Uterus (tissue), 4 donors: ENCODE measurements at places on chromosomes 2 and 18. TPM values are rescaled to one million over a fixed set of nuclear protein-coding genes. Genes with fewer than 3 reads are reported as not detected.

Gene CHRND
- not detected for total RNA-seq

Gene IMPA2
- 33.1 TPM for total RNA-seq

Gene CYTIP
- total RNA-seq, result 5.5 TPM

Gene IL1F10
- total RNA-seq, result not detected

Gene PDCL3
- total RNA-seq, result 3.8 TPM

Gene CNTNAP5
- total RNA-seq, result 1.4 TPM

- DNase-seq, result no peak
These were observed 17.9 kb upstream of the NPAS2 start for GRCh38 chr2:100802066-100802465.

DNA sequence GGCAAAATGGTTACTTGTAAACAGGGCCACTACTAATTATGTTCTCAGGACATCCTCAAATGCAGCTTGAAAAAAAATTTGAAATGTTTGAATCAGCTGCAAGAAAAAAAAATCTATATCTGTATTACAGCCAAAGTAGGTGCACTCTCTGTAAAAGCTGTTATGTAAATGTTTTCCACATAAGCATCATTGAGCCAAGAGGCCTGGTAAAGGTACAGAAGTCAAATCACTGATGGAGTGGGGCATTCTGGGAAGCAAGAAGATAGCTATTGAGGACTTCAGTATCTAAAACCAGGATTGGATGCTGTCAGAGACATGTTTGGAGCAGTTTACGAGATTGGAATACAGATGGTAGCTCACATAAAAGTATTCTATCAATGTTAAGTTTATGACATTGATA is 80.3 kb downstream of the MAPRE2 start:
- DNase-seq, result no peak

DNA sequence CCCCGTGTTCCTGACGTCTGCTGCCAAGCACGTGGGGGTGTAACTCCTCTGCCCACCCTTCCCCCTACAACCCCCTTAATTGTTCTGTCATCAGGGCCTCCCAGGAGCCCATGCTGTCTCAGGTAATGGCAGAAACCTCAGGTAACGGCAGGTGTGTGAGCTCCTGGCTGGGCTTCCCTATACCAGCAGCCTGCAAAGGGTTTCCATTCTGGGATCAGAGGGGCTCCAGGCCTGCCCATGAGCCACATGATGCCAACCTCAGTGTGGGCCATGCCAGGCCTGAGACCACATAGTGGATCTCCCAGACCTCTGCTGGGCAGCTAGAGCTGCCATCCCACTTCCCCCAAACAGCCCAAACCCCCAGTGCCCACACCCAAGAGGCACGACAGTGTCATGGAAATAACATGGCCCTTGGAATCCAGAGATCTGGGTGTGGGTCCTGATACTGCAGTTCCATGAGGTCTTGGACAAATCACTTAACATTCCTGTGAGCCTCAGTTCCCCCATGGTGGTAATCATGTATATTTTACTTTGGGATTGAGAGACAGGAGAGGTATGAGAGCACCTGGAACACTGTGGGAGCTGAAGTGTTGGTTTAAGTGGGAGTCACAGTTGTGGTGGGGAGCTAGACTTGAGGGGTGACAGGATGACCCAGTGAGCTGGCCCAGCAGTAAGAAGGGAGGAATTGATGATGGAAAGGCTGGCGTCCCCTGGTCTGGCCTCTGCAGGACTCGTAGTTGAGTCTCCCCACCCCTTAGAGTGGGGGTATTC is 59.6 kb downstream of the ATOH8 start:
- DNase-seq, result no peak

- DNase-seq, result no peak
These were observed 44.2 kb upstream of the AQP4 start for GRCh38 chr18:26909599-26910290.

DNA sequence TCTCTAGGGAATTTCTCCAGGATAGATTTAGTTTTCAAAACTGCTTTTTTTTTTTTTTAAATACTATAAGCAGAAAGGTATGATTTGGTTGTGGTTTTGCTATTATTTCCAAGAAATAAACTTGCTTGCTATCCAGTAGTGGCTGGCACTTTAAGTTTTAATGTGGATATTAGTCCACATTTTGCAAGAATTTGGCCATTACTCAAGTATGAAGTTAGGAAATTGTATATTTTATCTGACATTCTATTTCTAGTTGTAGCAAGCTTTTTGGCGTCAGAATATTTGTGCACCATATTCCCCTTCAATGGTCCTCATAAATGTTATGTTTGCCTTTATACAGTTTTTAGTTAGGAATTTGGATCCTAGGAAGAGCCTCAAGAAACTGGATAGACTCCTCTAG is 226.3 kb downstream of the ZNF521 start:
- DNase-seq, result no peak

GRCh38 chr2:217938036-217938435 is 64.8 kb downstream of the TNS1 start:
- no peak for DNase-seq

DNA sequence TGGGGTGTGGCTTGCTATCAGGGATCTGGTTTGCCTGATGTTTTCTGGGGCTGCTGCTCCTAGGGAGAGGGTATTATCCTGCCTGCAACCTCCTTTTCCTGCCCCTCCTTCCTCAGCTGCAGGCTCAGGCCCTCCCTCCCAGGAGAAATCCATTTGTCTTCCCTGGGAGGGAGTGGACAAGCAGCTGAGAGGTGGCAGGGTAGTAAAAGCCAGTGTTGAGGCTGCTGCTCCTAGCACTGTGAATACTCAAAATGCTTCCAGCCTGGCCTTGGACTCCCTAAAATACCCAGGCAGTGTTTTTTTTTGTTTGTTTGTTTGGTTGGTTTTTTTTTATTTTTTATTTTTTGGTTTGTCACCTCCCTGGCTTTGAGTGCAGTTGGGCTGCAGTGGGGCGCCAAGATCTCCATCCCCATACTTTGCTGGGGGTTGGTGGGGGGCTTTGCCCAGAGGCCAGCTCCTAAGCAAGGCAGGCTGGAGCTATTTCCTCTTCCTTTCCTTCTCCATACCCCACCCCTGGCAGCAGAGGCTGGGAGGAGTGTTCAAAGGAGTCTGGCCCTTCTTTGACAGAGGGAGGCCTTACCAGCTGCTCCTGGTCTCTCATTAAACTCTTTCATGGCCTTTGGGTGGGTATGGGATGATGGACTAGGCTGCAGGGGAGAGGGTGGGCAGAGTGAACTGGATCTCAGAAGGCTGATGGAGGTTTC is 13.6 kb downstream of the HOXD3 start:
- DNase-seq, result no peak

DNA sequence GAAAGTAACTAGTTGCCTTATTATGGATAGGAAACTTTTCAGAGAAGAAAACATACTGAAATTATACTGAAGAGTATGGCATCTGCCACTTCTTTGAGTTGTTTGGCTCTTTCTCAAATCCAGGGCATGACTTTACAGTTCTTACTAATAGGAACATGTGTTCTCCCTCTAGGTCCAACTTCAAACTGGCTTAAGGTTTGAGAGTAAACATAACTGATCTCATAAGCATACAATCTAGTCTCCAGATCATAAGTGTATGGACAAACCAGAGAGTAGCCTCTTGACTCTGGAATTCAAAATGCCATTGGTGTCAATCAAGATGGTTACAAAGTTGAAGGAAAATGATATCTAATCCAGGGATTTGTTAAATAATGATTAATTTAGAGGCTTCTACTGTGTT is 101.5 kb downstream of the NYAP2 start:
- DNase-seq, result no peak

DNA sequence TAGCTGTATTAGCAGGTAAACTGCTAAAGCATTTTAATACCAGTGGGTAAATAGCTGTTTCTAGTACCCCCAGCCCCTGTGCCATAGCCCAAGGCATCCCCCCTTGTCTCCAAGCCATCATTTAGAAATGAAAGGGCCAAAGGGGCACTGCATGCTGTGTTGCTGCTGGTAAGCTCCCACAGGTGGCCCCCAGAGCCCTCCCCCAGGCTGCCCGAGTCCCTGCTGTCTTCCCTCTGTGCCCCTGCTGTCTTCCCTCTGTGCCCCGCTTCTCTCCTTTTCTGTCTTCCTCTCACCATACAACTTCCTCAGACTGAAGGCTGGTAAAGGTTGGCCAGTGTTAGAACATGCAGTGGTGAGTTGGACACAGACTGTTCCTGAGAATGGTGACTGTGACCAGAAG is 42.1 kb downstream of the ZAP70 start:
- DNase-seq, result no peak

GRCh38 chr2:27010139-27010538 is 22.6 kb upstream of the TMEM214 start:
- no peak for DNase-seq

- no peak for DNase-seq
These were observed 408.4 kb downstream of the HRH4 start for GRCh38 chr18:24868760-24869237.

DNA sequence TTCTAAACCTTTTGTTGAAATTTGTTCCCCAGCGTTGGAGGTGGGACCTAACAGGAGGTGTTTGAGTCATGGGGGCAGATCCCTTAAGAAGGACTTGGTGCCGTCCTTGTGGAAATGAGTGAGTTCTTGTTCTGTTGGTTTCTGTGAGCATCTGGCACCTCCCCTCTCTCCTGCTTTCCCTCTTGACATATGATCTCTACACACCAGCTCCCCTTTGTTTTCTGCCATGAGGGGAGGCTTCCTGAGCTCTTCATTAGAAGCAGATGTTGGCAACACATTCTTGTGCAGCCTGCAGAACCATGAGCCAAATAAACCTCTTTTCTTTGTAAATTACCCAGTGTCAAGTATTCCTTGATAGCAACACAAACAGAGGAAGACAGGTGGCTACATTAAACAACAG is 23.8 kb downstream of the NABP1 start:
- DNase-seq, result no peak

DNA sequence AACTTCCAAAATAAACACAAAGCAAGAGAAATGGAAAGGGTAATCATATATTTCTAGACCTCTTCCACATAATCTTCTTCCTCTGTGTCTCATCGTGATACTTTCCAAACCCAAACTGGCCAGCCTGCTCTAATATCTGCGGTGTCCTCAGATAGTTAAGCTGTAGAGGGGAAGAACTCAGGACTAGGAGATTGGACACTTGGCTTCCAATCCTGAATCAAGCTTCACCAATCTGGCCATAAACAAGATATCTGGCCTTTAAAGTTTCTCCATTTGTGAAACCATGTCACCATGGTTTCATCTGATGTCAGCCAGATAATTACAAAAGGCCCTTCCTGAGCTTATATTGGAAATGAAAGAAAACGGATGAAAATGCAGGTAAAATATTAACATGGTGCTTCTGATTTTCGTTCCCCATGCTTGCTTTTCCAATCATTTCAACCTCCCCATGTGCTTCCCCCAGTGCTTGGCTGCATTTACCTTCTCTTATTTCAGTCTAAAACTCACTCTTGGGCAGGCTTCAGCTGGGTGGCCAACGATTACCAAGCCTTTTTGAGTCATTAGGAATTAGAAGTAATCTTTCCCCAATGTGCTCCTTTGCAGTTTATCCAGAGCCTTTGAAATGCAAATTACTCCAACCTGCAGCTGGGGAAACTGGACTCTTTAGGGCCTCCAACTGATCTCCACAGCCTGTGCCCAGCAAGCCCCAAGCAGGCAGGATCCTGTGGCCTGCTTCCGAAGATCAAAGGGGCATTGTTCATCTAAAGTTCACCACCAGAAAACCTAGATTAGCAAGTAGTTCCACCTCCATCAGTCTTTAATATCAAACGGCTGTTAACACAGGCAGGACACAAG is 44.5 kb upstream of the MYCN start:
- no peak for DNase-seq

GRCh38 chr18:63953811-63954210 is 4.7 kb downstream of the HMSD start:
- no peak for DNase-seq
